ENCODE measurements at places on chromosomes 16 and 17. TPM values are rescaled to one million over a fixed set of nuclear protein-coding genes. Genes with fewer than 3 reads are reported as not detected.

DNA sequence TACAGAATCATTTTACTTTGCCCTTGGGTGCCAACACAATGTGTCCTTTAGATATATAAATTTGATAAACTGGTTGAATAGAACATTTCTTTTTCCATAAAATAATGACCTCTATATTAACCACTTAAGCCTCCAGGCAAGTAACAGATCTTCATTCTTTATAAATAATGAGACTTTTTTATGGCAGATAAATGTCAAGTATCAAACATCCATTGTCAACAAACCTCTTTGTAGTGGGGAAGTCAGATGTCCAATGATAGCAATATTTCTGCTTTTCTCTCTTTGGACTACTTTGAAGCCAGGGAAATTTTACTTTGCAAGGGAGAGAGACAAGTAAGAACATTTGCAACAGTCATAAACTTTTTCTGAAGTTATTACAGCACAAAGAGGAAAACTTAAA, 841.2 kb downstream of the CDH8 start:
- no peak for DNase-seq

GRCh38 chr17:80754846-80755245, 210.2 kb downstream of the RPTOR start:
- DNase-seq = no peak

DNA sequence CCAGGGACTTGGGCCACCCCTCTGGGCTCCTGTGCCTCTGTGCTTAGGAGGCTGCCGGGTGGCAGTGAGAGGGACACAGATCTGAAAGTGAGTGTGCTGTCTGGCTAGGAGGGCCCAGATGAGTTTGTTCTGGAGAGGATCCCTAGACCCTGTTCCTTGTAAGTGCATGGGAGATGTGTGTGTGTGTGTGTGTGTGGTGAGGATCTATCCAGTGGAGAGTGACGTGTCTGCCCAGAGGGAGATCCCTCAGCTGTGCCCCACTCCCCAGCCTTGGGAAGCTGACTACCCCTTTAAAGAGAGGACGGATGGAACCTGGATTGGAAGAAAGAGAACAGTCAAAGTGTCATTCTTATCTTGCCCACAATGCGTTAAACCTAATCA, 25.5 kb upstream of the CDC42EP4 start:
- DNase-seq = no peak

DNA sequence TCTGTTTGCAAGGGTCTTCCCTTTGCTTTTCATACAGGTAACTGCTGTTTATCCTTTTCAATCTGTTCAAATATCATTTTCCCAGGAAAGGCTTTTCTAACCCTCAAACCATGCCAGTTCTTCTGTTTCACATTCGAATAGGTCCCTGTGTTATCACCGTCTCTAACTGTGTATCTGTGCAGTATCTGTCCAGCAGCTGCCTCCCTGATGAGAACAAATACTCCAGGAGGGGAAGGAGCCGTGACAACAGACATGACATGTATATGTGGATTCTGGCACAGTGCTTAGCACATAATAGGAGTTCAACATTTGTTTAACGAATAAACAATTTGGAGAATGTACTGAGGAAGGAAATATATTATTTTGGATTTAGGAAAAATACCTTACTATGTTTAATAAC, 95.7 kb downstream of the STX8 start:
- DNase-seq = no peak

- DNase-seq = no peak
Measured at GRCh38 chr17:3665834-3666233, 2.5 kb downstream of the TAX1BP3 start.

DNA sequence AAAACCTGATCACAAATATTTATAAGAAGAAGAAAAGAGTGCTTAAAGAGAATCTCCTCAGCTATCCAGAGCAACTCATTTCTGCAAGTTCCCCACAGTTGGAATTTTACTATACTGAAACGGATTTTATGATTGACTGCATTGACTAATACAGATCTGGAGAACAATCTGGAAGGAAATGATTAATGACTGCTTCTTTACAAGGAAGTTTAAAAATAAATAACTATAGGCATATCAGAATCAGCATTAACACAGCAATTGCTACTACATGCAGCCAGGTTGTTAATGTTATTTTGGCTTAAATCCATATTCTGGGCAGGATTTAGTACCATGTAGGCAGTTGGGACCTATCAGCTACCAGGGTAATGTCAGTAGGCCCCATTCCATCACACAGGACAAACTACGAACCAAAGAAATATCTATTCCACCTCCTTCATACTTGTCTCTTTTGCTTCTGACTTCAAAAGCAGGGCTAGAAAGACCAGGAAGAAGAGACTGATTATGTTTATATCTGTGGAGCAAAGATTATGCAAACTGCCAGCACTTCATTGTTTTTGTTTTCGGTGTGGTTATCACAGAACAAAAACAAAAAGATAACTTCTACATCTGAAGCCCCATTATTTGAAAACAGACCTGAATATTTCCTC, 3.9 kb downstream of the SKAP1 start:
- DNase-seq = no peak

- DNase-seq = no peak
Measured at GRCh38 chr17:57425903-57426880, 169.9 kb downstream of the MSI2 start.

GRCh38 chr16:9027070-9027799, 63.5 kb upstream of the USP7 start:
- no peak for DNase-seq

GRCh38 chr17:47252209-47252608, 1.4 kb upstream of the ITGB3 start:
- no peak for DNase-seq

GRCh38 chr16:3690980-3691720, 26.2 kb downstream of the TRAP1 start:
- DNase-seq = no peak

DNA sequence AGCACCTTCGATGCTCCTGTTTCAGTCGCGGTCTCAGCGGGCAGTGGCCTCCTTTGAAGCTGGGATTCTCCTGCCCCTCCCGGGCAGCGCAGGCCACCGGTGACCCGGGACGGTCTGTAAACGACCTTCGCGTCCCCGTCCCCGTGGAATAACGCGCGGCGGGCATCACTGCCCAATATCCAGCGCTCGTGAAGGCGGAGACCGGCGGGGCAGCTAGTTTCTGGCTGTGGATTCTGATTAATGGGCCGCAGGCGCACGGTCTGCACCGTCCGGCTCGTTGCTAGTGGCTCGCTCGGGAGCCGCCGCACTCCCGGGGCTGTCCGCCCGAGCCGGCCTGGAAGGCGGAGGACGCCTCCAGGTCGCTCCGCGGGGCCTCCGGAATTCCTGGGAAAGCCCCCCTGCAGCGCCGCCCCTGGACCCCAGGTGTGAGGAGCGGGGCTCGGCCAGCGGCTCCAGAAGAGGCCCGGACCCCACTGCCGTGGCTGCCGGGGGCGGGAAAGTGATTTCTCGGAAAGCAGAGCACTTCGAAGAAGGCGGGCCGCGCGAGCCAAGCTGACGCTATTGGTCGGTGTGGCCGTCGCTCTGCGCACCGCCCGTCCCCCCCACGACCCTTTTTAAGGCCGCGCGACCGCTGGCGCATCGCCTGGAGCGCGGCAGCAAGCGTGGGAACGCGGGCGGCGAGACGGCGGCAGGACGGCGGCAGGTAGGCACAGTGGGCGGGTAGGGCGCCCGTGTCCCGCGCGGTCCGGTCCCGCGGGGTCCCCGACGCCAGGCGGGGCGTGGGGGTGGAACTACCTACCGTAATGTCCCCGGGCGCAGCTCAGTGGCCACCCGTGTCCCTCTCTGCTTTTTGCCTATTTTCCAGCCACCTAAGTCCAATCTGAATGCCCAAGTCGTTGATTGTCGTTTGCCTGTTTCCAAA, at the start of gene IRF8:
IRF8 (plus strand) TSS at position 642 of the 922 bp plus-strand sequence. CDS start 3,854 bp downstream, outside the sequence.
- DNase-seq = no peak

- DNase-seq = peak; percentile 76
Measured at GRCh38 chr16:71358464-71358998, at the start of gene CALB2. CALB2 (plus strand) TSS chr16:71358723; CDS start chr16:71358793, 70 bp downstream.

GRCh38 chr16:586645-587590, 2.9 kb upstream of the RAB40C start:
- DNase-seq = no peak

DNA sequence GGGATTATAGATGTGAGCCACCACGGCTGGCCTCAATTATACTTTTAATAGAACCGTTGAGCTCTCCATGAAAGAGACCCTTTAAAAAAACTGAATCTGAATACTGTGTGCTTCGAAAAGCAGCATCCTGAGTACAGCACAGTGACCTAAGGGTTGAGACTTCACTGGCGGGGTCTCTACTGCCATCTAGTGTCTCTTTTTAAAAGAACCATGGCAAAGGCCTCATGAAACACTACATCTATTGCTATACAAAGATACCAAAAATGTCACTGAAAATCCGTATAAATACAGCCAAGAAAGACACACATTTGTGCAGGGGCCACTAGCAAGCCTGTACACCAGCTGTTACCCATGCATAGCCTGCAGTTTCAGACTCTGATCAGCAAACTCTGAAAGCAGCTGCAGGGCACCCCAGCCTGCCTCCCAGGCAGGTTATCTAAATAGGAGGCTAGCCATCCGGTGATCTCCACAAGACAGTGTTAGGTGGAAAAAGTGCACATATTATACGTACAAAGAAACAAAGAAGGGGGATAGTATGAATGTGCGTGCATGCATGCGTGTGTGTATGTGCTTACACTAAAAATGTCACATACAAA, 35.3 kb downstream of the NPLOC4 start:
- no peak for DNase-seq

The PABPN1L gene
- total RNA-seq = not detected

The ST6GALNAC1 gene
- 1.9 TPM for total RNA-seq

The TMEM220 gene
- 13.3 TPM for total RNA-seq

The FBXW10 gene
- not detected for total RNA-seq

The DLX3 gene
- total RNA-seq = 0.28 TPM

The BCAS3 gene
- 22.9 TPM for total RNA-seq
